ENCODE measurements at places on chromosomes 3 and 15. TPM values are rescaled to one million over a fixed set of nuclear protein-coding genes. Genes with fewer than 3 reads are reported as not detected.

Gene AP3B2
- polyA plus RNA-seq, result 4.8 TPM

Gene CASR
- polyA plus RNA-seq, result 24.9 TPM

Gene FANCD2OS
- 0.81 TPM for polyA plus RNA-seq

Gene TADA3
- 64.1 TPM for polyA plus RNA-seq

Gene FBXW12
- 0.73 TPM for polyA plus RNA-seq

GRCh38 chr15:58473724-58474123 is 41.9 kb downstream of the LIPC start:
- no peak for DNase-seq

- DNase-seq, result no peak
Observed at GRCh38 chr15:59137566-59137965, 32.6 kb downstream of the CCNB2 start.

DNA sequence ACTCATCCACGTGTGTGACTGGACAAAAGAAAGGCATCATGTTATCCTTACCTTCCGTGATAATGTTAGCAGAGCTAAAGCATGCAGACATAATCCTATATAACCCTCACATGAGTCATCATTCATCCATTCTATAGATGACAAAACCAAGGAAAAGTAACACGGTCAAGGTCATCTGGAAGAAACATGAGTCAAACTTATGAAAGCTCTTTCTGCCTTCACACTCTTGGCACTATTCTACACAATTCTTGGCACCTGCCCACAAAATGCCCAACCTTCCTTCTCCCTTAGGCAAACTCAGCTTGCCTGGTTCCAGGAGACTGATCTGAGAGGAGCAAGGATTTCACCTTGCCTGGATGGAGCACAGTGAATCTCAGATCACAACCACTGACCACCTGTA is 66.9 kb downstream of the PRICKLE2 start:
- DNase-seq, result no peak

- peak; percentile 39 for DNase-seq
Observed at GRCh38 chr3:77040216-77040615, 317 bp downstream of the ROBO2 start.

DNA sequence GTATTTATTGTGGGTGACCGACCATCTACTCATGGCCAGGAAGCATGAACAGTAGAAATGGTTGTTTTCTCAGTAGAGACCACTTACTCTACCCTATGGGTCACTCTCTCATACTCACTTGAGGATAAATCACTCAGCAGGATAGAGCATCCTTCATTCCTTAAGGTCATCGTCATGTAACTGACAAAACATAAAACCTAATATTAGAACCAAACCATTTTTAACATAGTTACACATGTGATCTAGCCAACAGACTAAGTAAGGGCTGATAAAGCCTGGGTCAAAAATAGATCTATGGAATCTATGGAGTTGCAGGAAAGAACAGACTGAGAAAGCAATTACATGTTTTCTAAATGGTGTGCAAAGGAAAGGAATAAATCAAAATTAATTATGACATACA is 769.1 kb downstream of the NTRK3 start:
- DNase-seq, result no peak

DNA sequence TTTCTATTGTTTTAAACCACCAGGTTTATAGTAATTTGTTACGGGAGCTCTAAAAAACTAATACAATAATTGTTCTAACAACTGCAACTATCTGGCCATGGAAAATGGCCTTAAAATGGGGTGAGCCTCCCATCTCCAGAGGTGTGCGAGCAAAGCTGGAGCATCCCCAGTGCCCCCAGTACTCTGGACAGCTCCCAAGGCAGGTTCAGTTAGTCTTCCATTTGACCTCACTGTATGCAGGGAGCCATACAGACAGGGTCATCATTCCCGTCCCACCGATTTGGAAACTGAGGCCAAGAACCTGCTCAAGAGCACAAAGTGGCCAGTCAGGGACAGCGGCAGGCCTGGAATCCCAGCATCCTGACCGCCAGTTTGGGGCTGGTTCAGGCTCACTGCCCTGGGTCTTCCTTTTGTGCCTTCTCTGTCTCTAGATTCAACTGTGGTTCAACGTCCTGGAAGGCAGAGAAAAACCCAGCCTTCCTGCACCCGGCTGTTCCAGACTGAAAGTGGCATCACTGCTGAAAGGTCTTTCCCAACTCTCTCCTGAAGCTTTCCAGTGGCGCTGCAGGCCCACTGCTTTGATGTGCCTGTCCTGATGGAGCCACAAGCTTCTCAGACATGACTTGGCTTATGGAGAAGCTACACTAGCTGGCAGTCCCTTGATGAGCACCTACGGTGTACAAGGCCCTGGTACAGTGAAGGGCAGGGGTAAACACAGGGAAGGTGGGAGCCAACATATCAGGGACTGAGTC is 76.6 kb upstream of the LINGO1 start:
- DNase-seq, result no peak

- DNase-seq, result no peak
Observed at GRCh38 chr15:66896611-66897010, 168.8 kb upstream of the SMAD3 start.

- no peak for DNase-seq
Observed at GRCh38 chr3:46748170-46748569, 30.5 kb upstream of the PRSS50 start.

GRCh38 chr3:13500133-13500885 is 20.2 kb downstream of the HDAC11 start:
- DNase-seq, result no peak

GRCh38 chr3:50221051-50221410 is 15.0 kb upstream of the GNAI2 start:
- no peak for DNase-seq

GRCh38 chr15:40471808-40472150 is 995 bp downstream of the CHST14 start:
- peak; percentile 28 for DNase-seq

- DNase-seq, result no peak
Observed at GRCh38 chr3:172061724-172062184, 22.4 kb downstream of the FNDC3B start.

DNA sequence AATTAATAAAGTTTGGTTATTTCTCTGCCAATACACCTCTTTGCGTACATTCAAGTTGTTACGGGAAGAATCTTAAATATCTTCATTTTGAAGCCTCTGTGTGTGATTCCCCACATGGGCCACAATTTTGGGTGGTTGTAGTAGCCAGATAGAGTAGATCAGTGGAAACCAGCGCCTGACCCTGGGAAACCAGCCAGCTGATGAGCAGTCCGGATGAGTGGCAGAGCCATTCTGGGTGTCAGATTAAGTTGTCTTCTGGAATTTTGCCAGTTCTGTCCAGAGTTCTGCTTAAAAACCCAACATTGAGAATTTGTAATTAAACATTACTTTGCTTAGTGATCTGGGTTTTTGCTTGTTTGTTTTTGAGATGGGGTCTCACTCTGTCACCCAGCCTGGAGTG is 49.7 kb downstream of the MRPS25 start:
- DNase-seq, result no peak

DNA sequence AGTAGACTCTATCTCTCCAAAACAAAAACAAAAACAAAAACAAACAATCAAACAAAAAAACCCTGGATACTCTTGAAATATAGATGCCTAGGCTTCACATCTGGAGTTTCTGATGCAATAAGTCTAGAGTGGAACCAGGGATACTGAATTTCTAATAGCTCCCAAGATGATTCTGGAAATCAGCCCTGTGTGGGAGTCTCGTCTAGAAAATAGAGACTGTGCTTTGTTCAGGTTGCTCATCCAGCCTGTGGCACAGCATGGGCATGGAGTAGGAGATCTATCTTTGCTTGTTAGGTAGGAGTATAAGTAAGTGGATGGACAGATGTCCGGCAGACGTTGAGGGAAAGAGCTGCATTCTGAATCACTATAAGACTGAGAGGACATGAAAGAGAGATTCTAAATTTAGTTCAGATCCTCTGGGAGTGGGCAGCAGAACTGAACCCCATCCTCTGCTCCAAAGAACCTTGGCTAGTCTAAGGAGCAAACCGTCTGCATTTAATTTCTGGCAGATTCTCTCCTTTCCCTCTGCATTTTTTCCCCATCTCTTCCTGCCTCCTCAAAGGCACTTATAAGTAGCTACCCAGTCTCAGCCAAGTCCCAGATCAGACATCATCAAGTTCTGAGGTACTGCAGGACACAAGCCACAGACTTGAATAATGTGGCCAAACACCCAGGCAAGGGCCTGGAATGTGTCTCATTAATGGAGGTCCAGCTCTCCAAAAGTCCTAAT is 92.6 kb upstream of the STRIT1 start:
- DNase-seq, result no peak

- no peak for DNase-seq
Observed at GRCh38 chr15:75544359-75544758, 34.8 kb downstream of the PTPN9 start.

DNA sequence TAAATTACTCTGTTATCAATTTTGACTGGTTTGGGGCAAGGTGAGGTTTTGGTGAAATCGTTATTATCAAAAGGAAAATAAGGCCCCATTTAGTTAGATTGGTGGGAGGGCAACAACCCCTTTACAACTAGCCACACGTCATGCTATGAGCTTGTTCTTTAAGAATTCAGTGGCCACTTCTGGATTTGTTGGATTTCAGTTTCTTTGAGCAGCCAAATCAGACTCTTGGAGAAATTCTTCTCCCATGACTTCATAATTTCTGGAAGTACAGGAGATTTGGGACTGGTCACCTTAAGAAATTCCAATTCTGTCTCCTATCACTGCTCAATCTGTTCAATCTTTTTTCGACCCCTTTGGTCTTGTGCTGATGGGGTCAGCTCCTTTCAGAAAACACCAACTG is 14.8 kb upstream of the WNT5A start:
- DNase-seq, result no peak

DNA sequence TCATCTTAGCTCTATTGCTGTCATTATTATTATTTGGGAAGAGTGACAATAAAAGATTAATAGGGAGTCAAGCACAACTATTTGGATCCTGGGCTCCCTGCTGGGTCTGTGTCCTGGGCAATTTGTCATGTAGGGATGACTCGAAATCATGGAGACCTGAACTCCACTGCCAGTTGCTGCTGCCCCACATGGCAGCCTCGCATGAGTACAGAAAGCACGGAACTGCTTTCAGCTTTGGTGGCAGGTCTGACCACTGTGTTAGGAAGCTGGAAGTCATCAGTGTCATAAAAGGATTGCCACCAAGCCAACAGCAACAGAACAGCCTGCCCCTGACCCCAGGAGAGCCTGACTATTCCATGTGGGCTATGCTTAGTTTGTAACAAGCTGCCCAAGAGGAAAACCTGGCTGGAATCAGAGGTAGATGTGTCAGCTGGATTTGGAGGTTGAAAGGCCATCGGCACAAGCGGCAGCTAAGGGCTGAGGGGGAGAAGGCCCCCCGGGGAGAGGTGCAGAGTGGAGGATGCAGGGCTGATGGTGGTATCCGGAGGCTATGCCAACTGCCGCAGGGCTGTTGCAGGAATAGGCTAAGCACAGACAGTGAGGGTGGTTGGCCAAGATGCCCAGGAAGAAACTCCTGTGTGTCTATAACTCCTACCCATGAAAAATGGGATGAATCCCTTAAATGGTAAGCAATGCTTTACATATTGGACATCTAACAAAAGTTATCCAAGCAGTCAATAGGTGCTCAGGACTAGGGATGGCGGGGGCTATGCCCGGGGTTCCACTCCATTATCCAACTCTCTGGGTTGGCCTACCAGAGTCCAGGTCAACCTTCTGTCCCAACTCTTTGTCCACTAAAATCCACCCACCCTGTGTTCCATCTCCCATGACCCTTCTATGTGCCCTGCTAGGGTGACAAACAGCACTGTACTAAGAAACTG is 291.6 kb downstream of the ADAMTS17 start:
- no peak for DNase-seq

- DNase-seq, result no peak
Observed at GRCh38 chr15:52499506-52499905, 29.2 kb downstream of the MYO5A start.

DNA sequence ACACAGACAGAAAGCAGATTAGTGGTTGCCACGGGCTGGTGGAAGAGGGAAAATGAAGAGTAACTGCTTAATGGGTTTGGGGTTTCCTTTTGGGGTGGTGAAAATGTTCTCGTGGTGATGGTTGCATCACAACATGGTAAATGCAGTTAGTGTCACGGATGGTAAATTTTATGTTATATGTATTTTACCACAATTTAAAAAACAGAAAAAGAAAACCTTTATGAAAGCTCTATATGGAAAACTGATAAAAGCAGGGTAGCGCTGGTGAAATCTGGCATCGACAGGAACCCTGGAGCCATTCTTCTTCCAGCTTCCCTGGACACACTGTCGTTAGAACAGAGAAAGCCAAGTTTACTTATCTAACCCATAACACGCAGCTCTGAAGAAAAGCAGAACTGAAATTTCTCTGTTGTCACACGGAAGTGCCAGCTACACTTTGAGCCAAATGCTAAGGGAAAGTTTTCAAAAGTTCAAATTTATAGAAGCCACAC is 287.7 kb upstream of the NR2F2 start:
- no peak for DNase-seq

DNA sequence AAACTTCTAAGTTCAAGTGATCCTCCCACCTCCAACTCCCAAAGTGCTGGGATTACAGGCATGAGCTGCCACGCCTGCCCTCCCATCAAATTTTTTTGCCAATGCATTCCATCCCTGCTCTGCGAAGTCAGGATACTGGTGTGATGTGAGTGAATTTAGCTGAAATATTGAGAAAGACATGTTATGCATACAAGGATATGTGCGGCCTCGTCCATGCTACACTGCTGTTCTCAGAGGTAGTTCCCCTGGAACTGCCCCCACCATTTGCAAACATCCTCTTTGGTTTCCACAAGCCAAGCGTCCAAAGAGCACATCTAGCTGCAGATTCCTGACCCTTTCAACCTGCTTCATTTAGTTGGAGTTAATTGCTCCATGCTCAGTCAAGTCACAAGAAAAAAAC is 36.5 kb upstream of the BCL2A1 start:
- no peak for DNase-seq

GRCh38 chr3:17027318-17027717 is 142.6 kb downstream of the PLCL2 start:
- DNase-seq, result no peak

- DNase-seq, result no peak
Observed at GRCh38 chr3:124669470-124669869, 60.8 kb upstream of the UMPS start.

DNA sequence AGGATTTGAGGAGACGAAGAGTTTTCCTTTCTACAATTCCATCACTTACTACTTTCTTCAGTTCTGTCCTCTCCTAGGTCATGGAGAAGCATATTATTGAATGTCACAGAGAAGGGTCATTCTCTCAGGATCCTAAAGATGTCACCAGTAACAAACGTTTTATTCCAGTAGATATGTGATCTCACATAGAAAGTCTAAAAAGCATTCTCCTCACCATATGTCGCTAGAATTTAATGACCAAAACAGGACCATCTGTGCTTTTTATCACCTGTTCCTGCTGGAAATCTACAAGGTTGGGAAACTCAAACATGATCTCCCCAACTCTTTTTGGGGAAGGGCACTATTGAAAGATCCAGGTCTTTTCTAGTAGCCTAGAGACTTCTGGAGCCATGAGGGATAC is 24.0 kb upstream of the FRMD5 start:
- DNase-seq, result no peak

All from left kidney (tissue), 8 donors.